Stimulated activated CD8-positive, alpha-beta memory T cell treated with anti-CD3 and anti-CD28 coated beads, Interleukin-2, amount 100 ng/mL, for 48 hours (primary cell): ENCODE measurements at places on chromosomes 13 and 19.
A peak's percentile ranks its signal among the peaks of the same experiment; 100 is the strongest.

GRCh38 chr13:113816946-113817859, 46.7 kb downstream of the GAS6 start:
- peak; percentile 75 for DNase-seq

DNA sequence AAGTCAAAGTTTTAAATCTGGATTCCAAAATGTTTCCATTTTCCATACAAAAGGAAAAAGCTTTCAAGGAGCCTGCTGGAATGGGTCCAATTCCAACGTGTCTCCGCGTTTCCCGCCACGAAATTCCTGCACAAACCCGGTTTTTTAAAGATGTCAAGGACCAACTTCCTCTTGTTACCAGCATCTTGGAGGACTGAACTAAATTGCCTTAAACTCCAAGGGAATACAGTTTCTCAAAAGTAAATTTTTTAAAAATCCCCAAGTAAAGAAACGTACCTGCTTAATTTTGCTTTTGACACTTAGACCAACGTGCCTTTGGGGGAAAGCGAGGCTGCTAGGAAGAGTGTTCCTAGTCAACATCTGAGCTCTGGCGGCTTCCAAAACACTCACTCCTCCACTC, 12.3 kb upstream of the SOX1 start:
- DNase-seq = no peak

DNA sequence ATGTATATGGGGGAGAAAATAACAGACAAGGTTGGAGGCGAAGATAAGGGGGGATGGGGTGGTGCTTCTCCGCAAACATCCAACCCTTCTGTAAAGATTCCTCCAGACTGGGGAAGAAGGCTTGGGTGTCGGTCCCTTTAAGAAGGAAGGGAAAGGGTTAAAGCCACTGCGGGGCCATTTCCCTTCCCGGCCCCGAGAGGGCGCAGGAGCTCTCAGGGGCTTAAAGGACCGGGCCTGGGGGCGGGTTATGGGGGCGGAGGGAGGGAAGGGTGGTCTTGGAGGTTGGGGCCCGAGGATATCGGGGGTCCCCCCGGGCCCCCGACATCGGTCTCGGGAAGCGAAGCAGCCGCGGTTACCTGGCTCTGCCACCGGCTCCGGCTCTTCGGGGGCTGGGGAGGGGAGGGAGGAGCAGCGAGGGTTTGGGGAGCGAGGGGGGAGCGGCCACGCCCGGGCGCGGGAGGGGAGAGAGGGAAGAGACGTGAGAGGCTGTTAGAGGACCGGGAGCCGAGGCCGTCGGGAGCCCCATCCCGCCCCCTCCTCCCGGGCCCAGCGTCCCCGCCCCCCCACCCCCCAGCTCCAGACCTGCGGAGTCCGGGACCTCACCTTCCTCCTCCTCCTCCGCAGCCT, 2.8 kb downstream of the TNNT1 start:
- no peak for DNase-seq

GRCh38 chr13:49246850-49247642, 679 bp upstream of the CDADC1 start:
- no peak for DNase-seq

DNA sequence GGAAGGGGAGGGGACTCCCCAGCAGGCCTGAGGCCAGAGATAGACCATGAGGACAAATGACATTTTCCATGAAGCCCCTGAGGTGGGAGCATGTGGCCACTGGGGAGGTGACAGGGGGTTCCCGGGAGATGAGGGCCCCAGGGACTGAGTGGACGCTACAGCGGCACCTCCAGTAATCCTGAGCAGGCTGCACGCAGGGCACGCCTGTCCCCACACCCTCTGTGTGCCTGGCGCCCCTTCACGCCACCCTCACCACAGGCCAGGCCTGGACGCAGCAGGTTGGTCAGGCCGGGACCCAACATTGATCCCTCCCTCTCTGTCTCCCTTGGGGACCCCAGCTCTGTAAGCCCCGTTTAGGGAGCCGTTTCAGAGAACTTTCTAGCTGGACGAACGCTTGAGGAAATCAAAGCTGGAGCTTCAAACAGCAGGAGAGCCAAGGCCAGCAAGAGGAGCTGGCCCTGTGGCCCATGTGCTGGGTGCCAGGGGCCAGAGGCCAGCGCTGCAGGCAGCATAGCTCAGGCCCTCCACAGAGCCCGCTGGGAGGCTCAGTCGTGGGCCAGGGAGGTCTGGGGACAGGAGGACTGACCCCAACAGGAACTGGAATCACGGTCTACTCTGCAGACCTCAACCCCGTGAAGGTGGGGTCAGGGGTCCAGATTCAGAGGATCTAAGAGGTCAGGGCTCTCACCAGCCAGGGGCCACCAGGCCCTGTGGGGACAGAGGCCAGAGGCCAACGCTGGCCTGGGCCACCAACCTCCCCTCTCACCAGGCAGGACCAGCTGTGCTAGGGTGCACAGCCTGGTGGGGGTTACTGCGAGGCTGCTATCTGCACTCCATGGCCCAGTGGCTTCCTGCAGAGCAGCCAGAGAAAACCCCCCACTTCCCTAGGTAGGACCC, 14.6 kb downstream of the LSM4 start:
- no peak for DNase-seq

GRCh38 chr13:28338742-28339141, 156.2 kb downstream of the FLT1 start:
- DNase-seq = no peak

GRCh38 chr13:98549006-98549727, 27.7 kb downstream of the STK24 start:
- no peak for DNase-seq

- peak; percentile 31 for DNase-seq
These were observed 9.2 kb upstream of the ZNF358 start for GRCh38 chr19:7506385-7507328.

DNA sequence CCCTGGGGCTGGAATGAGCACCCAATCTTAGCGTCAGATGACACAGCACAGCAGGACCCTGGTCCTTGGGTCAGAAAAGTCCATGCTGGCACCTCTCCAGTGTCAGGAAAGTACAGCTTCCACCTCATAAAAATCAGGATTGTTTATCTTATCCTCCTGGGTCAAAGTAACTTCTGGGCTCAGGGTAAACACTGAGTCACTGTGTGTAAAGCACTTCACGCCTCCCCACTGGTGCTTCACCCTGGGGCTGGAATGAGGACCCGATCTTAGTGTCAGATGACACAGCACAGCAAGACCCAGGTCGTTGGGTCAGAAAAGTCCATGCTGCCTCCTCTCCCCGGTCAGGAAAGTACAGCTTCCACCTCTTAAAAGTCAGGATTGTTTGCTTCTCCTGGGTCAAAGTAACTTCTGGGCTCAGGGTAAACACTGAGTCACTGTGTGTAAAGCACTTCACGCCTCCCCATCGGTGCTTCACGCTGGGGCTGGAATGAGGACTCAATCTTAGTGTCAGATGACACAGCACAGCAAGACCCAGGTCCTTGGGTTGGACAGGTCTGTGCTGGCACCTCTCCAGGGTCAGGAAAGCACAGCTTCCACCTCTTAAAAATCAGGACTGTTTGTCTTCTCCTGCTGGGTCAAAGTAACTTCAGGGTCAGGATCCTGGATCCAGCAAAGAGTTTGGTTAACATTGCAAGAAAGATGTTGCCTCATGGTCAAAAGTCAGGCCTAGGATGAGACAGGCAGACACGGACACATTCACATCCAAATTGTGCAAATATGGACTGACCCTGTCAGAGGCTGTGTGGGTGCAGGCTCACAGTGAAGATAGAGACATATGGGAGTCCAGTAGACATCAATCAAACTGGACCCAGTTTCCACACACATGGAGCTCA, 39.2 kb upstream of the CYP2A7 start:
- DNase-seq = no peak

DNA sequence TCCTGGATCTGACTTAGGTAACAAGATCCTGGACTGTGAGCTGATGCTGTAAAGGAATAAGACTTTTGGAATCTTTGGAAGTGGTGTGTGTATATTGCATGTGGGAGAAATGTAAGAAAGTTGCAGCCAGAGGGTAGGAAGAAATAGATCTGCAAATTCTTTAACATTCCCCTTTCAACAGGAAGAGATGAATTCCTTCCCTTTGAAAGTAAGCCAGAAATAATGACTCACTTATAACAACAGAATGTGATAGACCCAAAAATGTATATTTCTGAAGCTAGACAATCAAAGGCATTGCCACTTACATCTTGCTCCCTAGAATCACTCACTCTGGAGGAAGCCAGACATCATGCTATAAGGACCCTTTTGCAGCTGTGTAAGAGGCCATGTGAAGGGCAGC, 9.8 kb upstream of the SIAH3 start:
- DNase-seq = no peak

- no peak for DNase-seq
These were observed 21.7 kb downstream of the PHF11 start for GRCh38 chr13:49517461-49517860.

GRCh38 chr19:38101723-38102122, 122.3 kb downstream of the DPF1 start:
- no peak for DNase-seq

GRCh38 chr13:80036845-80037504, 304.0 kb downstream of the SPRY2 start:
- DNase-seq = no peak

- no peak for DNase-seq
These were observed 209.7 kb downstream of the KATNAL1 start for GRCh38 chr13:30097701-30098100.

DNA sequence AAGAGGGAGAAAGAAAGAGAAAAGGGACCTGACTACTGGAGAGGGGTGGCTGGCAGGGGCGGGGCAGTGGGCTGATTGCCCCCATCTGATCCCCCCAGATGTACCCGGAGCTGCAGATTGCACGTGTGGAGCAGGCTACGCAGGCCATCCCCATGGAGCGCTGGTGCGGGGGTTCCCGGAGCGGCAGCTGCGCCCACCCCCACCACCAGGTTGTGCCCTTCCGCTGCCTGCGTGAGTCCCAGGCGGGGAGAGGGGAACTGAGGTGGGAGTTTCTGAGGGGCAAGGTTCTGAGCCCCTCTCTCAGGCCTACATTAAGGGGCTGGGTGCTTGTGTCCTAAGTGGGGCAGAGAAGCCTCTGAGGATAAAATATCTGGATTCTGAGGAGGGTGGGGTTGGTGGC, 2.4 kb downstream of the APLP1 start:
- no peak for DNase-seq

DNA sequence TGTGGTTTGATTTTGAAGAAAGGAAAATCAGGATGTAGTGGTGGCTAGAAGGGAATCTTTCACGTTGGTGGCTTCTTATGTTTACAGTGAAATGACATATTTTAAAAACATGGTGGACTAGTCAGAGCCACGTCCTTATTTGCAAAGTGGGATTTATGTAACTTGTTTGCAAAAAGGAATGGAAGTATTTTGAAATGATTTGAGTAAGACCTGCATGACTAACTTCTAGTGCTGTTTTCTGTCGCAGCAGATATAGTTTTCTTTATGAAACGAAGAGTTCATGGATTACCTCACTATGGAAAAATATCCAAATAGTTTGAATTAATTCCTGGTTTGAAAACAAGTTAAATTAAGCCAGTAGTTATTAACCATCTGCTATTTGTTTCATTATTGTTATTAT, 476.5 kb downstream of the MYO16 start:
- DNase-seq = no peak

DNA sequence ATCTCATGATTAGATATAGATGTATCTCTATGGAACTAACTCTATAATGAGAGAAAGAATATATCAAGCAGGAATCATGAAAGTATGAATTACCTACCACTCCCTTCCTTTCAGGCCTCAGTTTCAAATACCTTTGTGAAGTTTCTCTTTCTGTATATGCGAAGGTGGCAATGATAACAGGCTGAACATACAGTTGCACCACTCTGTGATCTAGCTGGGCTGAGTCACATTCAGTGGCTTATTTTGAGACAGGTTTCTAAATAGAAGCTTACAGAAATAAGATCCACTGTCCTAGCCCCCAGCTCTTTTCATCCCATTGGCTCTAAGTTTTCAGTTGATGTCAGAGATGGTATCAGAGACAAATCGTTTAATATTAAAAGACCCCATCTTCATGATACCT, 662.0 kb downstream of the SLITRK1 start:
- DNase-seq = no peak

DNA sequence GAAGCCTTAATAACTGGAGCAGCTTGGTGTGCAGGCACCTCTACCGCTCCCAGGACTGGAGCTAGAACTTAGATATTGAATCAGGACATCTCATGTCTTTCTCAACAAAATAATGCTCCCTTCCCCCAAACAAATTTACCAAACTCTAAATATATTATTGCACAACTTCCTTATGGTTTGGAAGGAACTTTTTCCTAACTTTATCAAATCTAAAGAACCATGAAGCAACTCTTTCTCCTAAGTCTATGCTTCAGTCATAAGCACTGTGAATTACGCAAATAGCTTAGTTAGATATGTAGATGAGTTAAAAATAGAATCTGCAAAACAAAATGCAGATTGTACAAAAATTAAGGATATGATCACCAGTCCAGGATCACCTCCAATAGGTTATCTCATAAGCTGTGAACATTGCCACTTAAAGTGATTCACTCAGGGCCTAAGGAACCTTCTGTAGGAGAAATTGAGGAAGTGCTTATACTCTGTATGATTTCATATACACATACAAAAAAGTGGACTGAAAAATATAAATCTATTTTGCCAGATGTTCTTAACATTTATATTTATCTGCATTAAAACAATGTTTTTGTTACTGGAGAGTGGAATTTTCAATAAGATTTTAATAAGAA, 20.4 kb upstream of the MAB21L1 start:
- DNase-seq = no peak

DNA sequence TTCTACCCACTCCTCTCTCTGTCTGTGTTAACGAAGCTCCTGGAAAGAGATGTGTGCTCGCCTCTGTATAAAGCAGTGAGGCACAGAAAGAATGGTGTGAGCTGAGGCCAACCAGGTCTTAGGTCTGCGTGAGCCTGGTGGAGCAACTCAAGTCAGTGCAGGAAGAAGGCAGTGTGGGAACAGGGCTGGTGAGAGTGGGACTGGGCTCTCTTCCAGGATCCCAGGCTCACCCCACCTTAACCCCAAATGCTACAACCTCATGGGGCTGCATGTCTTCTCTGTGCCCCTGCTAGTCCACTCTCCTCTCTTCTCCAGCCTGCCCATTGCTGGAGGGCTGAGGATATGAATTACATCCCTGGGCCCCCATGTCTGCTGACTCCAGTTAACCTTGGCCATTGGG, 127.4 kb downstream of the DCT start:
- DNase-seq = no peak

- DNase-seq = no peak
These were observed 40.4 kb downstream of the INTS6 start for GRCh38 chr13:51412431-51412830.

- no peak for DNase-seq
These were observed 1358.1 kb downstream of the EFNB2 start for GRCh38 chr13:105177265-105177900.

GRCh38 chr19:6416658-6417405, 7.8 kb downstream of the KHSRP start:
- no peak for DNase-seq

DNA sequence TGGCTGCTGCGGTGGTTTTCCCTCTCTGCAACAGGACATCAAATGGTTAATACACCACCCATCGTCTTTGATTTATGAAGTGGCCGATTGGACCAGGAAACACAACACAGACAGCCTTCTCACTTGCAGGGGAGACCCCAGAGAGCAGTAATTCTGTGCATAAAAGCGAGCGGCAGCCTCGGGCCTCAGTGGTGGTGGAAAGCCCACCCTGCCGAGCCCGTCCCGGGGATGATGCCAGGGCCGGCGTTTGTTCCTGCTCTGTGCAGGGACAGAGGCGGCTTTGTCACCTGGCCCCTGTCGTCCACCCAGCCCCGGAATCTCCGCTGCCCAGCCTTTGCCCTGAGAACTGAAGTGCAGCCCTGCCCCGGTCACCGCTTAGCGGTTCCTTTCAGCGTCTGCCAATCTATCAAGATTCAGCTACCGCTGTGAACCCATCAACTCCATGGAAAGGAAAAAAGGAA, 184.4 kb downstream of the TSHZ3 start:
- no peak for DNase-seq
